ENCODE measurements at places on chromosomes 3 and 15.

GRCh38 chr3:137121704-137122314 lies 164.0 kb downstream of the IL20RB start:
- H3K27me3 ChIP-seq, result peaks cover 3% of the 10 kb centered on the region
- no peak overlapping the region for H3K4me3 ChIP-seq
- H3K36me3 ChIP-seq, result no peaks in the 10 kb centered on the region
- no peak for DNase-seq

GRCh38 chr3:194083637-194084224 lies 52.2 kb upstream of the HES1 start:
- peaks cover 36% of the 10 kb centered on the region for H3K27me3 ChIP-seq
- H3K36me3 ChIP-seq, result no peaks in the 10 kb centered on the region
- DNase-seq, result no peak
- no peak overlapping the region for H3K4me3 ChIP-seq
- H3K27ac ChIP-seq, result no peak overlapping the region

- H3K4me1 ChIP-seq, result no peaks in the 10 kb centered on the region
- no peak overlapping the region for H3K4me3 ChIP-seq
- H3K27ac ChIP-seq, result no peak overlapping the region
- H3K27me3 ChIP-seq, result peaks cover 16% of the 10 kb centered on the region
- no peaks in the 10 kb centered on the region for H3K36me3 ChIP-seq
- DNase-seq, result no peak
Measured at GRCh38 chr15:91150502-91151160, 50.6 kb downstream of the SV2B start.

GRCh38 chr3:95586754-95587153 lies 1227.6 kb upstream of the EPHA6 start:
- no peak overlapping the region for H3K27ac ChIP-seq
- no peak overlapping the region for H3K4me3 ChIP-seq
- H3K27me3 ChIP-seq, result no peaks in the 10 kb centered on the region
- no peaks in the 10 kb centered on the region for H3K36me3 ChIP-seq

- H3K4me3 ChIP-seq, result no peak overlapping the region
- H3K36me3 ChIP-seq, result no peaks in the 10 kb centered on the region
- no peaks in the 10 kb centered on the region for H3K27me3 ChIP-seq
- H3K27ac ChIP-seq, result no peak overlapping the region
Measured at GRCh38 chr3:139634111-139634635, 43.6 kb downstream of the NMNAT3 start.

- no peaks in the 10 kb centered on the region for H3K27me3 ChIP-seq
- H3K36me3 ChIP-seq, result no peaks in the 10 kb centered on the region
- no peak overlapping the region for H3K4me3 ChIP-seq
Measured at GRCh38 chr15:96699871-96700401, 369.4 kb downstream of the NR2F2 start.

DNA sequence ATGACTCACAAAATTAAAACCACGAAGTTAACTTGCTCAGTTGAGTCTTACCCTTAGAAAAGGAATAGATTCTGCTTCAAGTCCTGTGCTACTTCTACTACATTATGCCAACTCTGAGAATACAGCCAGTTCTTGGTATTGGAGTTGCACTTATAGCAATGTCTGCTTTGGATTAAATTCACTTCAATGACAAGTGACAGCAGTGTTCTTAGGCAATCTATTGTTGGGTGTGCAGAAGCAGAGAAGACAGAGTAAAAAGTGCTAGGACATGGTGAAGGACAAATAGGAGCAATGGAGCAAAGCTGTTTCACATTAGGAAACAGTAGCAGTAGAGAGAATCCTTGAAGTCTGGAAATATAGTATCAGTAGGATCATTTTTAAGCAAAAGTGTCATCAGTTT lies 713.1 kb downstream of the SI start:
- no peak overlapping the region for H3K4me3 ChIP-seq
- H3K27ac ChIP-seq, result no peak overlapping the region
- H3K36me3 ChIP-seq, result no peaks in the 10 kb centered on the region

GRCh38 chr3:17329927-17330326 lies 412.5 kb downstream of the TBC1D5 start:
- DNase-seq, result no peak
- H3K27ac ChIP-seq, result no peak overlapping the region
- no peak overlapping the region for H3K4me3 ChIP-seq
- H3K4me1 ChIP-seq, result no peaks in the 10 kb centered on the region

DNA sequence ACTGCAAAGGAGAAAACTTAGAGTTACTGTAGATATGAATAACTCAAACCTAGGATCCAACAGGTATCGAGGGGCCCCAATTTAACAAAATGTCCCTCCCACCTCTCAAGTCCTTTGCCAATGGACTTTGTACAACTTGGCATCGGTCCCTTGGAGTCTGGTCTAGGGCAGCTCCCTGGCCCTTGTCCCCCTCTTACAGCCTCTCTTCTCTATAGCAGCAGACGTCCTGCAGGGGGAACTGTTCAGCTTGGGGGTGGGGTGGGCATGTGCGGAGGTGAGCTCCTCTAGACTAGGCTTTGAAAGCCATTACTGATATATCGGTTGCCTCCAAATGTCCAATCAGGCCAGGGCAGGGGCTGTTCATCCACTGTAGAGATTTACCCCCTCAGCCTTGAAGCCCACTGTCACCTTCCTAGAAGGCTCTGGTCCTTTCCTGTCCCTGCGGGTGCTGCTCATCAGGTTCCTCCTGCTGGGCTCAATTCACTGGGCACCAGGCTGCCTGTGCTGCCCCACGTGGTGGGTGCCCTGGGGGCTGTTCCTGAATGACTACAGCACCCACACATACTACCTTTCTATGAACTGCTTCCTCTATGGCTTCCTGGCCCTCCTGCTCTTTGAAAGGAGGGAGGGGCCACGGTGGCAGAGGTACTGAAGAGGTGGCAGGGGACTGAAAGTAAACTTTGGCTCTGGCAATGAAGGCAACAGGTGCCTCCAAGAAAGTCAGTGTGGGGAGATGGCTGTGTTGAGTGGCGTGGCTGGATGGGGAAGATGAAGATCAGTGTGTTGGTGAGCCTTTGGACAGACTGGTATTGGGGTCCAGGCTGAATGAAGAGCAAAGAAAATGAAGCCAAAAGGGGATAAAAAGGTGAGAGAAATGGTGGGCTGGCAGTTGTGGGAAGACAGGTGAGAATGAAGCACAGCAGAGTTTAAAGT lies 78.8 kb upstream of the MEX3B start:
- H3K4me3 ChIP-seq, result no peak overlapping the region
- peaks cover 4% of the 10 kb centered on the region for H3K36me3 ChIP-seq
- H3K27ac ChIP-seq, result no peak overlapping the region
